ENCODE measurements at places on chromosomes 12 and 14.

DNA sequence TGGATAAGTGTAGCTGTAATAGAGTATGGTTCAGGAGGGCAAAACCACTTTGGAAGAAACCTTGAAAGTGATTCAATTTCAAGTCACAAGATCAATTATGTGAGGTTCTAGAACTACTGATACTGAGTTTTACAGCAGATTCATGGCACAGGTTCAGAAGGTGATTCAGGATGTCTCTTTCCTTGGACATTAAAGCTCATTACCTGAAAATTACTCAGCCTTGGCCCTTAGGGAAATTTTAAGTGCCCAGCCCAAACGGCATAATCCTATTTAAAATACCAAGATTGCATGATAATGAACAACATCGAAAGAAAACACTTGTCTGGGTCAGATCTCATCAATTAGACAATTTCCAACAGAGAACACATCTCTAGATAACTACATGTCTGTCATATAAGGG lies 70.2 kb upstream of the SLC38A2 start:
- no peak for DNase-seq

DNA sequence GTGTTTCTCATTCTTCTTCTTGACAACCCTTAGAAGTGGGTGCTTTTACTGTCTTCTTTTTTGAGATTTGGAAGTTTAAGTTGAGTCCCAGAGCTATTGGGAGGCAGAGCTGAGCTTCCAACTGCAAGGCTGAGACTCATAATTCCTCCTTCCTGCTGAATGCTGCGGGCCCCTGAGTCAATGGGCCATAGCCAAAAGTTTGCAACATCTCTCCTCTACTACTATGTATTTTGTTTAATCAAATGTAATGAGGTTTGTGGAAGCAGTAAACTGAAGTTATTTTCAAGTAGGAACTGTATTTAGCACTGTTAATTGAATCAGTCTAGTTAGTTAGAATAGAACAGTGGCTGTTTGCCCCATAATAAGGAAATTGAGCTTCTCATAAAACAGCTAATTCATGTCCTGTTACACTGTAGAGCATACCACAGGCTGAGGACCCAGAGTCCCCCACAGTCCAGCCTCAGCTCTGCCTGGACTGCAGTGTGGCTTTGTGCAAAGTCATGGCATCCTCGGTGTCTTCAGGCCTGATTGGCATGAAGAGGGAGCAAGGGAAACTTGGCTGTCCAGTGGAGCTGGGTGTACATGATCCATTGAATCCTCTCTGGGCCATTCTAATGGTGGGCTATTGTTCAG lies 631.7 kb downstream of the VRK1 start:
- no peak for DNase-seq

GRCh38 chr12:42325326-42325652 lies 605 bp downstream of the ZCRB1 start:
- no peak for DNase-seq

DNA sequence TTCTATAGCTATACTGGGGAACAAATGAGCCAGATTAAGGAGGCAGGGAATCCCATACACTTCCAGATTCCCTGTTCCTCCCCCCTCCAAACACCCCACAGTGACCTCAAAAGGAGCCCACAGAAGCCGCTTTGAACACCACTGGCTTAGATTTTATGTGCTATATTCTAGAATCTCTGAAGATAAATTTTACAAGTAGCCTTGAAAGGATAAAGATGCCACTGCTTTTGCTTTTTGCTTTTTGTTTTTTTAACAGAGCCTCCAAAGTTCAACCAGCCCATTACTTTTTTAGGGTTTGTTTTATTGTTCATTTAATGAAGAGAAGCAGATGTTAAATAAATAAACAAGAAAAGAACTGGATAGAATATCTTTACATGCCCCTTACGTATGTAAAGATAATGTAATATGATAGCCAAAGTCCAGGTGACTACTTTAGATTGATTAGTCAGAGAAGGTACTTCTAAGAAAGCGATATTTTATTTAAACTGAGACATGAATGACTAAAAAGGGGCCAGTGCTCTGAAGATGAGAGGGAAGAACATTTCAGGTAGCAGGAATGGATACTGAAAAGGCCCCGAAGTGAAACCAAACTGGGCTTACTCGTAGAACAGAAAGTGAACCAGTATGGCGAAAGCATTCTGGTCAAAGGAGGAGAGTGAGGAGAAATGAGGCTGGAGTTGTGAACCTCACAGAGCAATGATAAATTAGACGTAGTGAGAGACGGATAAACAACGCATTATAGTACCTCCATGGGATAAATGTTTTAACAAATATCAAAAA lies 44.6 kb downstream of the DUSP6 start:
- DNase-seq, result no peak

GRCh38 chr12:53483225-53483978 lies 15.9 kb downstream of the MAP3K12 start:
- no peak for DNase-seq

DNA sequence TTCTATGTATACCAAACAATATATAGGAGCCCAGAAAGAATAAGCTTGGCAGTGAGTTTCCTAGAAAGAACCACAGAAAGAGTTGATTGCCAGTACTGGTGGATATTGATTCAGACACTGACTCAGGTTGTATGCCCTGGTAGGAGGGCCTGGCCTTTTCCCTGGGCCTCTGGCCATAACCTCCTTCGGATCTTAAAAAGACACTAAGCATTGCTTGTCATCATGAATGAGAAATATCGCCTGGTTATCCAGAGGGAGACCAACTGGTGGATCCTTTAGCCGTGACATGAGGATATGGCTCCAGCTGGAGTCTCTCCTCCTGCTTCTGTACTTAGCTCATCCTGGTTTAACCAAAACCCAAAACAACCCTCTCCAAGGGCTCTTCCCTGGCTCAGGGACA lies 231.5 kb downstream of the MSRB3 start:
- no peak for DNase-seq
